Activated T-cell treated with anti-CD3 and anti-CD28 coated beads, Interleukin-2, amount 50 U/mL, for 72 hours (primary cell): ENCODE measurements at places on chromosomes 2 and 18. TPM values are rescaled to one million over a fixed set of nuclear protein-coding genes. Genes with fewer than 3 reads are reported as not detected.
A peak's percentile ranks its signal among the peaks of the same experiment; 100 is the strongest.

The NFU1 gene
- total RNA-seq = 40.0 TPM

The CROCC2 gene
- total RNA-seq = not detected

GRCh38 chr2:128499367-128500137 is 180.9 kb upstream of the HS6ST1 start:
- H3K4me3 ChIP-seq = no peak overlapping the region
- H3K36me3 ChIP-seq = no peaks in the 10 kb centered on the region
- DNase-seq = no peak
- no peaks in the 10 kb centered on the region for H3K27me3 ChIP-seq
- no peaks in the 10 kb centered on the region for H3K4me1 ChIP-seq

- no peaks in the 10 kb centered on the region for H3K4me1 ChIP-seq
- H3K27me3 ChIP-seq = no peaks in the 10 kb centered on the region
- no peaks in the 10 kb centered on the region for H3K36me3 ChIP-seq
- no peak overlapping the region for H3K4me3 ChIP-seq
- DNase-seq = no peak
These were observed 38.9 kb downstream of the HIBCH start for GRCh38 chr2:190280565-190281350.

DNA sequence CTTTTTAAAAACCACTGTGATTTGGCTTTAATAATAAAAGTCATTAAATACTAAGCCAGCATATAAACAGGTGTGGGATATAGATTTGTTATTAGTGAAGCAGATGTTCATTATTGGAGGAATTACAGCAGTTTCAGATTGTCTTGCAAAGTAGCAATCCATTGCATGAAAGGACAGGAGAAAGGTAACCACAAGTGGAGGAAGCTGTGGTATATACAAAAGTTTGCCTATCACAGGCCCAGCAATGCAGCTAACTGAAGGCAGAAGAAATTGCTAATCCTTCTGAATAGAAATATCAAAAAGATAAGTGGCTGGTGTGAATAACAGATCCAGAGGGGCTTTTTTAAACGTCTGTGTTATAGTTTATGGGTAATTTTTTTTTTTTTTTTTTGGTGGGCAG is 199.4 kb downstream of the ZNF385B start:
- no peaks in the 10 kb centered on the region for H3K27me3 ChIP-seq
- H3K4me1 ChIP-seq = no peaks in the 10 kb centered on the region
- H3K27ac ChIP-seq = no peak overlapping the region

The HS1BP3 gene
- total RNA-seq = 10.7 TPM

- H3K4me1 ChIP-seq = peaks cover 3% of the 10 kb centered on the region
- no peak for DNase-seq
- H3K27me3 ChIP-seq = no peaks in the 10 kb centered on the region
- H3K27ac ChIP-seq = no peak overlapping the region
These were observed 392.4 kb downstream of the TXNL1 start for GRCh38 chr18:56245866-56246580.

DNA sequence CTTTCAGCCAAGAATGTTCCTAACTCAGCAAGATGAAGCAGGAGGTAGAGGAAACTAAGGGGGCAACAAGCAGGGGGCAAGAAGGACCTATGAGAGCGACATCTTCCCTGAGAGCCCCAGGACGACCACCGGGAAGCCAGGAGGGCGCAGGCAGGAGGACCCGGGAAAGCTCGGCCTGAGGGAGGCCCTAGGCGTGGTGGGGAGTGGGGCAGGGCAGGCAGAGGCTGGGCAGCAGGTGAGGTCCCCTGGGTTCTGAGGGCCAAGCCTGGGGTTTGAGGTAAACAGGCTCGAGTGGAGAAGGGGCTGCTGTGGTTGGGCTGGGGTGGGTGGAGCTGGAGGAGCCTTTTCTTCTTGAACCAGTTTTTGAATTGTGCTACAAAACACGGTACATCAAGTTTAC is 1.3 kb upstream of the ALPI start:
- no peak overlapping the region for H3K4me3 ChIP-seq
- DNase-seq = no peak
- no peak overlapping the region for H3K27ac ChIP-seq
- H3K36me3 ChIP-seq = no peaks in the 10 kb centered on the region

DNA sequence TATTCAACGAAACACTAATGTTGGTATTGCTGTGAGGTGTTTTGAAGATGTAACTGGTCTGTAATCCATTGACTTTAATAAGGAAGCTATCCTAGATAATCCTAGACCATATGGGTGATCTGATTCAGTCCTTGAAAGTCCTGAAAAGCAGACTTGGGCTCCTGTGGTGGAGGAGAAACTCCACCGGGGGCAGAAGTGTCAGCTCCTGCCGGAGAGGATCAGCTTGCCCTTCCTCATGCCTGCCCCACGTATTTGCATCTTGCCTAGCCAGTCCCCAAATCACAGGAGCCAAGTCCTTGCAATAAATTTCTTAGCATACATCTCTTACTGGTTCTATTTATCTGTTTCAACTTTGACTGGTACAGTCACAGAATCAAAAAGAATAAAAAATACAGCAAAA is 144.2 kb upstream of the DLGAP1 start:
- no peak overlapping the region for H3K4me3 ChIP-seq
- H3K36me3 ChIP-seq = no peaks in the 10 kb centered on the region
- no peak for DNase-seq
- H3K4me1 ChIP-seq = no peaks in the 10 kb centered on the region

DNA sequence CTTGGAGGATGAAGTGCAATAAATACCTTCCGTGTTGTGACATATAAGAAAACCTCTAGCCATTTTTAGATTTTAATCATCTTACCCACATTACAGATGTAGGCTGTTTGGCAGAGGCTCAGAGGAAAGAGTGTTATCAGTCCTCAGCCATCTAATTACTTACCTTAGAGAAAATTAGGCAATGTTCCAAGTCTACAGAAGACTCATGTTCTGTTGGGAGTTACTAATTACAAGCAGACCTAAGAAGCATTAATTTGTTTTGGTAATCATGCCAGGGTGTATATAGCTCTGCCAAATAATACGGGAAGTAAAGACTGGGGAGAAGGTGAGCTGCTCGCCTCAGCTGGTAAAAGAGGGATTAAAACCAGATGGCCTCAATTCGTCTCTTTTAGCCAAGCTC is 125.8 kb upstream of the PGAP1 start:
- H3K36me3 ChIP-seq = peaks cover 71% of the 10 kb centered on the region
- H3K27ac ChIP-seq = peak overlapping the region; percentile 66
- peak overlapping the region; percentile 48 for H3K4me3 ChIP-seq
- no peak for DNase-seq

The ING5 gene
- total RNA-seq = 39.9 TPM

DNA sequence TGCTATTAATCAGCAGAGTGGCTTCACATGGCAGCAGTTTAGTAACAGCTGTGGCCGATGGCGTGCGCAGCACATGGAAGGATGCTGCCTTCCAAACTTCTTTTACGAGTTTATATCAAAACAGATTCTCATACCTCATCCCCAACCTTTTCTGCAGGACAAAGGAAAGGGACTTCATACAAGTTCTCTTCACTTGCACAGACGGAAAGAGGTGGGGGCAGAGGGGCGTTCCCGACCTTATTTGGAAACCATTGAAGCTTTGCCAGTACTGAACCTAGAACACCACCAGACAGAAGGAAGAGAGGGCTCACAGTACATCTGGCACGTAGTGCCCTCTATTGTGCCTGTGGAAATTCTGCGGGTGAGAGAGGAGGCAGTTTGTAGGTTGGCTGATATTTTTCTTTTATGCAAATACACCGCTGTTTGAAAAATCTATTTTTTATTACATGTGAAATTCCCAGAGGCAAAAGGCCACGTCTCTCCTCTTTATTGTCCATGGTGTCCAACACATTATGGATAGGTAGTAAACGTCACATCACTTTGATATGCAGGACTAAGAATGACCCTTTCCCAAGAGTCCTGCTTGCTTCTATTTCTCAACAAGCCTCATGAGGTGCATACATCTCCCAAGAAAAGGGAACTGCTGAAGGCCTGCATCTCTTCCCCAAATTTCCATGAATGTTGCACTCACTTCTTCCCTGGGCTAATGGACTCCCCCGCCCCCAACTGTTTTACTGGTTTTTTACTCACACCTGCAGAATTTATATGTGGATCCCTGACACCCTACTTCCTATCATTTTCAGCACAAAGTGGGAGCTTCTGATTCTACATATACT is 31.3 kb downstream of the COLEC12 start:
- H3K27me3 ChIP-seq = peaks cover 38% of the 10 kb centered on the region
- no peak overlapping the region for H3K4me3 ChIP-seq
- no peak overlapping the region for H3K27ac ChIP-seq

- no peak overlapping the region for H3K4me3 ChIP-seq
- no peaks in the 10 kb centered on the region for H3K36me3 ChIP-seq
- H3K27ac ChIP-seq = no peak overlapping the region
- H3K27me3 ChIP-seq = no peaks in the 10 kb centered on the region
- no peaks in the 10 kb centered on the region for H3K4me1 ChIP-seq
These were observed 49.0 kb upstream of the MC4R start for GRCh38 chr18:60421356-60422118.

The AMER3 gene
- total RNA-seq = not detected

- H3K27ac ChIP-seq = peak overlapping the region; percentile 34
- no peaks in the 10 kb centered on the region for H3K4me1 ChIP-seq
- peaks cover 67% of the 10 kb centered on the region for H3K27me3 ChIP-seq
- H3K4me3 ChIP-seq = no peak overlapping the region
- DNase-seq = no peak
- H3K36me3 ChIP-seq = no peaks in the 10 kb centered on the region
These were observed 4.3 kb upstream of the GBX2 start for GRCh38 chr2:236172255-236173035.

The KCNG2 gene
- total RNA-seq = not detected

DNA sequence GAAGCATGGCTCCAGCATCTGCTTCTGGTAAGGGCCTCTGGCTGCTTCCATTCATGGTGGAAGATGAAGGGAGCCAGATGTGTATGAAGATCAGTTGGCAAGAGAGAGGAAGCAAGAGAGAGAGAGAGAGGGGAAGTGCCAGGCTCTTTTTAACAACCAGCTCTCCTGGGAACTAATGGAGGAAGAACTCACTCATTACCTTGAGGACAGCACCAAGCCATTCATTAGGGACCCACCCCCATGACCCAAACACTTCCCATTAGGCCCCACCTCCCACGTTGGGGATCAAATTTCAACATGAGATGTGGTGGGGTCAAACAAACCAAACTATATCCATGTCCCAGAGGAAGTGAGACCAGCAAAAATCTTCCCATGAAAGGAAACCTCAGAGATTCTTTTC is 124.8 kb upstream of the SIX2 start:
- H3K4me3 ChIP-seq = no peak overlapping the region
- H3K36me3 ChIP-seq = no peaks in the 10 kb centered on the region
- H3K27ac ChIP-seq = peak overlapping the region; percentile 13
- peaks cover 4% of the 10 kb centered on the region for H3K4me1 ChIP-seq
- DNase-seq = no peak
- peaks cover 13% of the 10 kb centered on the region for H3K27me3 ChIP-seq

DNA sequence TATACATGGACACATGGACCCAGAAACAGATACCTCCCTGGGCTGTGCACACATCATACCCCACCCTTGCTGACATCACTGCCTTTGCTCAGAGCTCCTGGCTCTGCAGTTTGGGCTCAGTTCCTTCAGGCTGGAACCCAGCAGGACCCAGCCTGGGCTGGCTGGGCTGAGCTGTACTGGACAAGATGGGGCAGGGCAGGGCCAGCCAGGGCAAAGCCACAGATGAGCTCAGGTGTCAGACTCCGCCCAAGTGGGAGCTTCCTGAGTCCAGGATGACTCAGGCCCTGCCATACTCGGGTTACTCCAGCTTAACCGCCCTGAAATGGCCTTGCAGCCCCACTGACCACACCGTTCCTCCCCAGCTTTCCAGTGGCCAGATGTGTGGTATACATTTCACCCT is 284.9 kb downstream of the OSR1 start:
- H3K36me3 ChIP-seq = peaks cover 1% of the 10 kb centered on the region
- DNase-seq = no peak
- no peak overlapping the region for H3K27ac ChIP-seq
- H3K27me3 ChIP-seq = no peaks in the 10 kb centered on the region
- H3K4me3 ChIP-seq = no peak overlapping the region

DNA sequence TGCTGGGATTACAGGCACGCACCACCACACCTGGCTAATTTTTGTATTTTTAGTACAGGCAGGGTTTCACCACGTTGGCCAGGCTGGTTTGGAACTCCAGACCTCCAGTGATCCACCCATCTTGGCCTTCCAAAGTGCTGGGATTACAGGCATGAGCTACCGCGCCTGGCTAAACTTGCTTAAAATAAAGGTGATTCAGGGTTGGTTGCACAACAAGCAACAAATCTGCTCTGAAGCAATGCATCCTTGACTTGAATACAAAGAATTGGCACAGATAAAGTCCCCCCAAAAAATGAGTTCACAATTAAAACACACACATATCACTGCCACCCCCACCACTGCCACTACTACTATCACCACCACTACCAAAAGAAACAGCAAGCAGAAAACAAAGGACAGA is 34.9 kb downstream of the CCDC88A start:
- no peaks in the 10 kb centered on the region for H3K36me3 ChIP-seq
- no peaks in the 10 kb centered on the region for H3K4me1 ChIP-seq
- no peak overlapping the region for H3K27ac ChIP-seq
- no peak for DNase-seq
- H3K27me3 ChIP-seq = no peaks in the 10 kb centered on the region

DNA sequence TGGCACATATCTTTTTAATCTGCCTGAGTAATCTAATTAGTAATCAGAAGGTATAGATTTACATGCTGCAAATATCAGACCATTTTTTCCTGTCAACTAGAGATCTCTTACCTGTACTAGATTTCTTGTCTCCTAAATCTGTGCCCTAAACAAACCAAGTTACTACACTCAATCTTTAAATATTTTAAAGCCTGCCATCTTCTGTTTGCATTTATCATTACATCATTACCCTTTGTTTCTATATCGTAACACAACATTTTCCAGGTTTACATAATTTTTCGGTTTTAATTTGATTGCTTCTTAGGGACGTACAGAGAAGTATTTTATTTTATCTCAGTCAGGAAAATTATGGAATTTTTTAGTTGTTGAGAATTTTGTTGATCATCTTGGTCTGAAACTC is 25.7 kb downstream of the PSMA8 start:
- no peak for DNase-seq
- no peaks in the 10 kb centered on the region for H3K36me3 ChIP-seq
- H3K27me3 ChIP-seq = no peaks in the 10 kb centered on the region
- no peak overlapping the region for H3K4me3 ChIP-seq
- no peak overlapping the region for H3K27ac ChIP-seq
